ENCODE measurements at places on chromosomes 1 and 21.

DNA sequence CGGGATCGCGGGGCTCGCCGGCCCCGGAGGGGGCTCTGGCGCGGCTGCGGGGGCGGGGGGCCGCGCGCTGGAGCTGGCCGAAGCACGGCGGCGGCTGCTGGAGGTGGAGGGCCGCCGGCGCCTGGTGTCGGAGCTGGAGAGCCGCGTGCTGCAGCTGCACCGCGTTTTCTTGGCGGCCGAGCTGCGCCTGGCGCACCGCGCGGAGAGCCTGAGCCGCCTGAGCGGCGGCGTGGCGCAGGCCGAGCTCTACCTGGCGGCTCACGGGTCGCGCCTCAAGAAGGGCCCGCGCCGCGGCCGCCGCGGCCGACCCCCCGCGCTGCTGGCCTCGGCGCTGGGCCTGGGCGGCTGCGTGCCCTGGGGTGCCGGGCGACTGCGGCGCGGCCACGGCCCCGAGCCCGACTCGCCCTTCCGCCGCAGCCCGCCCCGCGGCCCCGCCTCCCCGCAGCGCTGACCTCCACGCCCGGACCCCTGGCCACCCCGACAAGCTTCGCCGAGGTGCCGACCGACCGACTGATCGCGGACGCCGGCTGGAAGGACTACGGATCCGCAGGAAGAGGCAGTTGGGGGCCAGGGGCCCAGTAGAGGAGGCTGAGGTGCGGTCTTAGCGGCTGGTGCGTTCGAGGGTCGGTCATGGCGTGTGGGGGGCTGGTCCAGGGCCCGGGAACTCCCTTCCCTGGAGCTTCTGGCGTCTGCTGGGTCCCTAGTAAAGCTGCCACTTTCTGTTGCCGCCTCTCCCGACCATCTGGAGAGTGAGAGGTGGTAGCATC is 711 bp downstream of the TRNP1 start:
- no peak for DNase-seq

- no peak for DNase-seq
Measured at GRCh38 chr21:38780879-38781278, 24.9 kb upstream of the ETS2 start.

DNA sequence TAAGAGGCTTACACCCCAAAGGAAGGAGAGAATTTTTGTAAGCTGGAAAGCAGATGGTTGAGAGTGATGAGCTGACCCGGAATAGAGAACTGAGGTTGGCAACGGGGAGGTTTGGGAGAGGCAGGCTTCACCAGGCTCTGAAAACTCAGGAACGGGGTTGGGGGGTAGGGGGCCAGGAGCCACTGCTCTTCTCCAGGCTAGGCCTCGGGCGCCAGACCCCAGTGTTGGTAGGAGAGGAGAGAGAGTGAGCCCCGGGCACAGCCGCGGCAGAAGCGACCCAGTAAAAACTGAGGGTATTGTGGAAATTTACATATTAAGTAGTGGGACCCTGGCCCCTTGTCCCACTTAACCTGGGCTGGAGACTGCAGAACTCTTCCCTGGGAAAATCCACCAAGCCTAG is 45.7 kb downstream of the GPR161 start:
- DNase-seq = no peak

GRCh38 chr1:6259491-6260362 is 1.2 kb downstream of the GPR153 start:
- DNase-seq = no peak

- DNase-seq = no peak
Measured at GRCh38 chr1:165942062-165942461, 114.6 kb downstream of the UCK2 start.

- DNase-seq = no peak
Measured at GRCh38 chr1:92784021-92784638, 778 bp downstream of the EVI5 start.

DNA sequence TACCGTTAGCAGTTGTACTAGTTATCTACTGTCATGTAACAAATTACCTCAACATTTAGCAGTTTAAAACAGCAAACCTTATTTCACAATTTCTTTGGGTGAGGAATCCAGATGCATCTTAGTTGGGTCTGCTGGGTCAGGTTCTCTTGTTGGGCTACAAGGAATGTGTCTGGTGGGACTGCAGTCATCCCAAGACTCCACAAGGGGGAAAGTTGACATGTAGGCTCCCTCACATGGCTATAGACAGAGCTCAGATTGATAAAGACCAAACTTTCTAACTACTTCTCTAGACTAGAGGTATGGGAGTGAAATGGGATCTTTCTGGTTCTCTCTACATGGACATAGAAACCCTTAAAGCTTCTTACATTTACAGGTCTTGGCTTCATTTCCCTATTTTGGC is 160.9 kb downstream of the UCK2 start:
- DNase-seq = no peak

DNA sequence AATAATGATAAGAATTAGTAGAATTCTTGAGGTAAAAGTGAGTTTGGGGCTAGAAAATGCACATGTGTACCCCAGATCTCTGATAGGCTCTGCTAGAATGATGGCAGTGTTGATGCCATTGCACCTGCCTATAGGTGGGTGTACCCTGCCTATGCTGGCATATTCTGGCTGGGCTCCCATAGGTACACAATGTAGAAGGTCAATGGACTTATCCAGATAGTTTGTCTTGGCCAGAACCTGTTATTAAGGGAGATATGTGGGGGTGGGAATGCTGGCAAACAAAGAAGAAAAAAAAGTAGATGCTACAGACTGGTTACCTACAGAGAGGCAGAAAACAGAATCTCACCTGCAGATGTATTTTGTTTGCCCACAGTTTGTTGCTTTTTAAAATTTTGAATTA is 14.1 kb upstream of the KLHDC8A start:
- no peak for DNase-seq

DNA sequence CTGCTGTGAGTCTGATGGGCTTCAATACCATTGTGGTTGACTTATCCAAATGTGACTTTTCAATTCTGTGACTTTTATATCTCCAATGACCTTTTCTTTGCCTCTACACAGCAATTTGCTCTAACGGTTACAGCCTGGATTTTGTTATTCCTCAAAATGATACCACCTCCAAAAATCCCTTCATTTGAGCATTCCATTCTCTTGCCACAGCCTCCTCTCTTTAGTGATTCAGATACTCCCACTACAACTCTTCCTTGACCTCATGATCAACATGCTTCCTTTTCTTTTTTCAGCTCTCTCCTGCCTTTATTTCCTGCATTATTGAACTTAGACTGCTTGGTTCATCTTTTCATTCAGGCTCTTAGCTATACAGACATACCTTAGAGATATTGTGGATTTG is 16.6 kb upstream of the IL19 start:
- no peak for DNase-seq

DNA sequence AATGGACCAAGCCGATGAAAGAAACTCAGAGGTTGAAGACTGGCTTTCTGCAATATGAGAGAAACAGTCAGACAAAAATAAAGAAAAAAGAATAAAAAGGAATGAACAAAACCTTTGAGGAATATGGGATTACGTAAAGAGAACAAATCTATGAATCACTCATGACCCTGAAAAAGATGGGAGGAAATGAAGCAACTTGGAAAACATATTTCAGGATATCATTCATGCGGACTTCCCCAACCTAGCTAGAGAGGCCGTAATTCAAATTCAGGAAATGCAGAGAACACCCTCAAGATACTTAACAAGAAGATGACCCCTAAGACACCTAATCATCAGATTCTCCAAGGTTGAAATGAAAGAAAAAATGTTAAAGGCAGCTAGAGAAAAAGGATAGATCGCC is 705.3 kb upstream of the CHRM3 start:
- DNase-seq = no peak

GRCh38 chr1:74392840-74393239 is 119.6 kb downstream of the LRRC53 start:
- no peak for DNase-seq

DNA sequence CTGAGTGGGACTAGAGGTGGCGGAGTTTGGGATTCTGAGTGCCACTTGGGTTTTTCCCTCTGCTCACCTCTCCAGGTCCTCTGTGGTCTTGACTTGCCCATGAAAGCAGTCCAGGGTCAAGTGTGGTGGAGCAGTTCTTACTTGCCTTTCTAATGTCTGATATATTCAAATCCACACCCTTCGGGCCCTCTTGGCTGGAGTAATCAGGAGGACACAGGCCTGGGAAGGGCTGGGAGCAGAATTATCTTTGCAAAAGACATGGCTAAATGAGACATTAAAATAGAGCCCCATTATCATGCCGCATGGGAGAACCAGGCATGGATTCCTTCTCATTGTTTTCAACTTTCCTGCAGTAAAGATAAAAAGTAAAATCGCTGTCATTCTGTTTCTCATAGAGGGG is 74.0 kb downstream of the NFASC start:
- no peak for DNase-seq

GRCh38 chr21:41953831-41954653 is at the start of gene C2CD2:
Gene C2CD2 (minus strand): TSS chr21:41954018. CDS start chr21:41953648, 370 bp downstream.
- no peak for DNase-seq

DNA sequence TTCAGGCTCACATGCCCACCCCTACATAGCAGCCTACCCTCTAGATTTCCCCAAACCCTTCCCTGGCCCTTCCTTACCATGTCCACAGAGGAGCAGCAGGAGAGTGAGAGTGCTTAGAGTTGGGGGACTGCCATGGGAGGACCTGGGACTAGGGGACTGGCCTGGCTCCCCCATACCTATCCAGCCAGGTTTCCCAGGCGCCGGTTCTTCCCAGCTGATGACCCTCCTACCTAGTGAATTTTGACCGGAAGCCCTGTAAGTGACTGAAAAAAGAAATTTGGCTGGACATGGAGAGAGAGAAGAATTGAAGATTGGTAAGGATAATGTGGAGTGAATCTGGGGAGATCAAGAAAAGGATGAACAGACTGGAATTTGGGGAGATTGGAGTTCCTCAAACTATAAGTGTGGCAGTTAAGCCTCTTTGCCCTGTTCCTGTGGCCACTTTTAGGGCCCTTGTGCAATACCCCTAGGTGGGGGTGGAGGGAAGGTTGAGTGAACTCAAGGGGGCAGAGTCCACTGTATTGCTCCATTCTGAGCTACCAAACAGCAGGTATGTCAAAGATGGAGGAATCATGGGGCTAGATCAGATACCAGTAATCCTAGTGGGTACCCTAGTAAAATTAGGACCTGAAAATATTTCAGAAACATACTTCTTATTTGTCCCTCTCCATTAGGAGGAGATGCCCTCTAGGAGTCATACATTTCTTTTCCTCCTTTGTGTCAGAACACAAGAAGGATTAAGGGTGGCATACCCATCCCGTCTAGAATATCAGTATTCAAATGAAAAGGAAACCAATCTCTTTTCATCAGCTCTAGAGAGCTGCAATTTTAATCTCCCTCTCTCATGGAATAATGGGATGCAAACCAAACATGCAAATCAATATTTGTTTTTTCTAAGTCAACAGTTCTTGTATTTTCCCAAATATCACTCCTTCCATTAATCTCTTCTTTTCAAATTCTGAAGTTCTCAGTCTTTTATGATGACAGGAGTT is 1.2 kb downstream of the HJV start:
- no peak for DNase-seq

GRCh38 chr21:35172231-35172630 is 123.1 kb upstream of the RUNX1 start:
- no peak for DNase-seq

- DNase-seq = no peak
Measured at GRCh38 chr1:107895403-107896191, 69.4 kb downstream of the VAV3 start.

- no peak for DNase-seq
Measured at GRCh38 chr1:81542196-81542595, 258.5 kb upstream of the ADGRL2 start.

GRCh38 chr1:1819762-1820161 is 41.5 kb upstream of the NADK start:
- no peak for DNase-seq

GRCh38 chr1:40243351-40243750 is 4.4 kb upstream of the TMCO2 start:
- DNase-seq = no peak

DNA sequence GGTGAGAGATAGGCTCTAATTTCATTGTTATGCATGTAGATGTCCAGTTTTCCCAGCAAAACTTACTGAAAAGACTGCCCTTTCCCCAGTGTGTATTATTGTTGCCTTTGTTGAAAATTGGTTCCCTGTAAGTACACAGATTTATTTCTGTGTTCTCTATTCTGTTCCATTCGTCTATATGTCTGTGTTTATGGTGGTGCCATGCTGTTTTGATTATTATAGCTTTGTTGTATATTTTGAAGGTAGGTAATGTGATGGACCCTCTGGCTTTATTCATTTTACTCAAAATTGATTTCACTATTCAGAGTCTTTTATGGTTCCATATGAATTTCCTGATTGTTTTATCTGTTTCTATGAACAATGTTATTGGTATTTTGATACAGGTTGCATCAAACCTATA is 375.8 kb upstream of the VAMP3 start:
- DNase-seq = no peak

DNA sequence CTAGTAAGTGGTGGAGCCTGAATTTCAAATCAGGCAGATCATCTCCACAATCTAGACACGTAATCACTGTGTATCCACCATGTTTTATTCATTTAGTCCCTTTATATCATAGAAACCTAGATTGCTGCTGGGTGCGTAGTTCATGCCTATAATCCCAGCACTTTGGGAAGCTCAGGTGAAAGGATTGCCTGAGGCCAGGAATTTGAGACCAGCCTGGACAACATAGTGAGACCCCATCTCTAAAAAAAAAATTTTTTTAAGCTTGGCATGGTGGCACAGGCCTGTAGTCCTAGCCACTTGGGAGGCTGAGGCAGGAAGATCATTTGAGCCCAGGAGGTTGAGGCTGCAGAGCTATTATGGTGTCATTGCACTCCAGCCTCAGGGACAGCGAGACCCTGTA is 10.1 kb downstream of the MED18 start:
- no peak for DNase-seq

DNA sequence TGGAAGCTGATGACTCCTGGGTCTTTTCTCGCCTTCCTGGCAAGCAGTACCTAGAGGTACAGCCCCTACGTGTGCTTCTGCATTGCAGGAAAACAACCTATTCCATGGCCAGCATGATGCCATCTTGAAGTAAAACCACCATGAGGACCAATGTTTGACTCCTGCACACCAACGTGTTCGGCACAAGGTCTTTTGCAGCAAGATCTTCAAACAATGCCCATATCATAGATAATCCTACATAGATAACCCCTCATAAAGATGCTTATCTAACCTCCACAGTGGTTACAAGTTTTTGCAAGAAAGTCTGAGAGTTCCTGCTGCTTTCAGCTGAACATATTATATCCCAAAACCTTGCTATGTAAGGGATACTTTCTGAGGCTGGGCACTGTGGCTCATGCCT is 141.1 kb upstream of the MAP1LC3C start:
- DNase-seq = no peak

DNA sequence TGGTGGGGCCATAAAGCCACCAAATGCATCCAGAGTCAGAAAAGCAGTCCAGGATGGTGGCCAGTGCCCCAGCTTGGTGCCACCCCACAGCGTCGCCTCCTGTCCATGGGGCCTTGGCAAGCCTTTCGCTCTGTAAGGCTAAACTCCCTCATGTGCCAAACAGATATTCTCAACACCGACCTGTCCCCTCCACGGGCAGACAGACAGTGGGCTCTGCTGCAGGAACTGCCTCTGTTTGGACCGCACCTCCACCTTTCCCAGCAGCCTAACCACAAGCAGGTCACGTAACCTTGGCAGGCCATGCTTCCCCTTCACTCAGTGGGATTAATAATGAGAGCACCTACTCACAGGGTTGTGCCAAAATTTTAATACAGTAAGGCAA is 11.7 kb downstream of the RUNX1 start:
- no peak for DNase-seq

Data from left renal pelvis (tissue), 4 donors.